Uterine smooth muscle cell (primary cell): ENCODE measurements at places on chromosomes 3 and 15. TPM values are rescaled to one million over a fixed set of nuclear protein-coding genes. Genes with fewer than 3 reads are reported as not detected.

The SI gene
- not detected in 2 replicates for total RNA-seq

The DIS3L gene
- total RNA-seq: 26.0 and 27.6 TPM in 2 replicates

The IL17RB gene
- 0.11 and 0.12 TPM in 2 replicates for total RNA-seq

The CCR1 gene
- 0.87 and 2.7 TPM in 2 replicates for total RNA-seq

The TKT gene
- 472 and 843 TPM in 2 replicates for total RNA-seq

The PTH1R gene
- total RNA-seq: 1.00 and 1.1 TPM in 2 replicates

The SYNM gene
- 4.0 and 6.9 TPM in 2 replicates for total RNA-seq

The LXN gene
- 196 and 234 TPM in 2 replicates for total RNA-seq

The CYP8B1 gene
- under 0.01 TPM in 1 of 2 replicates, not detected in the other for total RNA-seq

The TEX55 gene
- not detected in 2 replicates for total RNA-seq

The SERPINI2 gene
- total RNA-seq: not detected in 2 replicates

The DNAH12 gene
- total RNA-seq: under 0.01 and 0.12 TPM in 2 replicates

The MAN2A2 gene
- 13.6 and 15.5 TPM in 2 replicates for total RNA-seq

The THAP10 gene
- 2.0 and 4.6 TPM in 2 replicates for total RNA-seq

The SGO1 gene
- total RNA-seq: 4.7 and 16.2 TPM in 2 replicates

The ZPLD1 gene
- 0.62 TPM in 1 of 2 replicates, not detected in the other for total RNA-seq

The GCSAM gene
- total RNA-seq: not detected in 2 replicates

The SUCLG2 gene
- total RNA-seq: 79.8 and 87.6 TPM in 2 replicates

The KBTBD13 gene
- not detected in 2 replicates for total RNA-seq

The ZNF774 gene
- 1.1 and 2.5 TPM in 2 replicates for total RNA-seq

The SSUH2 gene
- total RNA-seq: 0.11 and 0.25 TPM in 2 replicates

The RAD51 gene
- total RNA-seq: 4.9 and 11.0 TPM in 2 replicates

The CPN2 gene
- not detected in 2 replicates for total RNA-seq

The CADM2 gene
- total RNA-seq: not detected in 2 replicates

The SYNPR gene
- not detected in 2 replicates for total RNA-seq

The SEMA3F gene
- total RNA-seq: 0.25 and 0.55 TPM in 2 replicates

The ALDH1L1 gene
- total RNA-seq: 0.25 TPM in 1 of 2 replicates, not detected in the other

The COL6A5 gene
- total RNA-seq: under 0.01 TPM in 1 of 2 replicates, not detected in the other

The FAH gene
- total RNA-seq: 44.8 and 52.9 TPM in 2 replicates

The WWTR1 gene
- 24.1 and 24.5 TPM in 2 replicates for total RNA-seq

The CSK gene
- 26.5 and 32.9 TPM in 2 replicates for total RNA-seq

The RFX7 gene
- 4.0 and 4.6 TPM in 2 replicates for total RNA-seq

The CCR2 gene
- not detected in 2 replicates for total RNA-seq

The CNTN6 gene
- under 0.01 TPM in 1 of 2 replicates, not detected in the other for total RNA-seq

The TICRR gene
- total RNA-seq: 3.2 and 8.7 TPM in 2 replicates

The PCBP4 gene
- 38.6 and 40.1 TPM in 2 replicates for total RNA-seq

The GTF2A2 gene
- total RNA-seq: 14.7 and 22.4 TPM in 2 replicates

The GOLGA8T gene
- total RNA-seq: not detected in 2 replicates

The CNTN3 gene
- 4.2 and 5.0 TPM in 2 replicates for total RNA-seq

The BSN gene
- under 0.01 and 0.12 TPM in 2 replicates for total RNA-seq

The BNC1 gene
- total RNA-seq: 10.0 and 11.3 TPM in 2 replicates

The CYP1A2 gene
- total RNA-seq: not detected in 2 replicates

The NANOGP8 gene
- not detected in 2 replicates for total RNA-seq

The SPTBN5 gene
- total RNA-seq: under 0.01 and 0.11 TPM in 2 replicates

The A4GNT gene
- not detected in 2 replicates for total RNA-seq

The ATP13A4 gene
- total RNA-seq: 0.50 and 0.55 TPM in 2 replicates

The ZNF502 gene
- 4.7 and 5.8 TPM in 2 replicates for total RNA-seq

The RNU5B-1 gene
- not detected in 2 replicates for total RNA-seq

The SERPINI1 gene
- total RNA-seq: 1.4 and 1.7 TPM in 2 replicates

The XRN1 gene
- 43.1 and 44.4 TPM in 2 replicates for total RNA-seq

The CAMK2N2 gene
- 0.25 and 0.33 TPM in 2 replicates for total RNA-seq

The CCK gene
- total RNA-seq: 0.62 and 1.1 TPM in 2 replicates

The ESYT3 gene
- total RNA-seq: 4.5 and 6.5 TPM in 2 replicates

The PLA2G4B gene
- 1.2 and 1.9 TPM in 2 replicates for total RNA-seq

The IQGAP1 gene
- 265 and 279 TPM in 2 replicates for total RNA-seq

The KBTBD8 gene
- total RNA-seq: 3.2 and 4.0 TPM in 2 replicates

The MFGE8 gene
- 100 and 165 TPM in 2 replicates for total RNA-seq

The SLC12A1 gene
- total RNA-seq: not detected in 2 replicates

The PLA2G4F gene
- 0.12 TPM in 1 of 2 replicates, not detected in the other for total RNA-seq
